Gastrocnemius medialis (tissue), 4 donors: ENCODE measurements at places on chromosomes 2 and 18. TPM values are rescaled to one million over a fixed set of nuclear protein-coding genes. Genes with fewer than 3 reads are reported as not detected.

DNA sequence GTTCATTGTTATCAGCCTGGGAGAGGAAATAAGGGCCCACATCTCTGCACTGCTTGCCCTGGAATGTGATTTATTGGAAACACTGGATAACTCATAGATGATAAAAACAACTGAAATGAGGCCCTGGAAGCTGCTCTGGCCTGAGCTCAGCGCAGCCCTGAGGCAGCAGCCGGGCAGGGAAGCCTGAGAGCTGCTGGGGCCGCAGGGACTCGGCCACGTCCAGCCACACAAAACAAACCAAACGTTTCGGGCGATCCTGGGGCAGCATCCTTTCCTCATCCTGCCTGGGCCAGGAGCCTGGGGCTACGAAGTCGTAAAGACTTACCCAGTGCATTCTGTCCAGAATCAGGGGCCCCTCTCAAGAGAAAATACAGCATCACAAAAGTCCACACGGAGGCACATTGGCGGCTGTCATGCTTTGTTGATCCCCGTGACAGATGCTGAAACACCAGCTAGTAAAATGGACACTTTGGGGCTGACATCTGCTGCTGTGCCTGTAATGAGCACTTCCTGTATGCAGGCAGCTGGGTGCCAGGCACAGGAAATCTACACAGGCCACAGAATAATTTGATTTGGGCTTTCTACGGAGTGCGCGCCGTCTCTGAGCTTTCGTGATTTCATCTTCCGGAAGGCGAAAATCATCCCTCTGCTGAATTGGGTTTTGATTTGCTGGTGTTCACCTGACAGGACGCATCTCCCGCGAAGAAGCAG lies 250.6 kb downstream of the EIPR1 start:
- H3K4me3 ChIP-seq, result no peak overlapping the region
- DNase-seq, result no peak
- H3K36me3 ChIP-seq, result no peaks in the 10 kb centered on the region
- peaks cover 15% of the 10 kb centered on the region for H3K27me3 ChIP-seq
- H3K4me1 ChIP-seq, result no peaks in the 10 kb centered on the region

DNA sequence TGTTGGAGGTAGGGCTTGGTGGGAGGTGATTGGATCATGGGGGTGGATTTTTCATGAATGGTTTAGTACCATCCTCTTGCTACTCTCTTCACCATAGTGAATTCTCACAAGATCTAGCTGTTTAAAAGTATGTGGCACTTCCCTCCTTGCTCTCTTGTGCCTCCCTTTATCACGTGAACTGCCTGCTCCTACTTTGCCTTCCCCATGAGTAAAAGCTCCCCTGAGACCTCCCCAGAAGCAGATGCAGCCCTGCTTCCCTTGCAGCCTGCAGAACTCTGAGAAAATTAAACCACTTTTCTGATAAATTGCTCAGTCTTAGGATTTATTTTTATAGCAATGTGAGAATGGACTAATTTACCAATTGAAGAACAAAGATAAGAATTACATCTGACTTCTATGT lies 223.1 kb downstream of the RNF144A start:
- H3K27me3 ChIP-seq, result no peaks in the 10 kb centered on the region
- DNase-seq, result no peak

- no peaks in the 10 kb centered on the region for H3K27me3 ChIP-seq
- no peak overlapping the region for H3K27ac ChIP-seq
- no peak overlapping the region for H3K4me3 ChIP-seq
- no peaks in the 10 kb centered on the region for H3K4me1 ChIP-seq
- no peak for DNase-seq
These were observed 278.3 kb upstream of the LRATD1 start for GRCh38 chr2:14354231-14354630.

- DNase-seq, result no peak
- H3K27ac ChIP-seq, result no peak overlapping the region
- no peaks in the 10 kb centered on the region for H3K36me3 ChIP-seq
- H3K4me1 ChIP-seq, result no peaks in the 10 kb centered on the region
- H3K4me3 ChIP-seq, result no peak overlapping the region
These were observed 79.1 kb downstream of the INHBB start for GRCh38 chr2:120425014-120425413.

DNA sequence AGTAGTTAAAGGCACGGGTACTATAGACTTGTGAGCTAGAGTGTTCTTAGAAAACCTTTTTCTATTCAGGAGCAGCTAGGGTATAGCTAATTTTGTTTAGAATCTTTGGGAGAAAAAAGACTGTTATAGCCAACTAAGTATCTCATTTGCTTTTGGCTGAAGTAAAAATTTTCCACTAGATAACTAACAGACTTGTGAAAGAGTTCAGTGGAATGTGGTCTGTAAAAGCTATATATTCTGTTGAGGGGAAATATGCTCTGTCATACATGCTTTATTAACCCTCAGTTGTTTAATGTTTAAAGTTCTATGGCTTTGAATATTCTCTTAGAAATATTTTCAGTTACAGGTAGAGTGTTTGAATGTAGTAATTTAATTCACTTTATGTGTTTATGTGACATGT lies 49.7 kb downstream of the RIF1 start:
- H3K27me3 ChIP-seq, result no peaks in the 10 kb centered on the region
- no peaks in the 10 kb centered on the region for H3K36me3 ChIP-seq
- no peak overlapping the region for H3K27ac ChIP-seq

DNA sequence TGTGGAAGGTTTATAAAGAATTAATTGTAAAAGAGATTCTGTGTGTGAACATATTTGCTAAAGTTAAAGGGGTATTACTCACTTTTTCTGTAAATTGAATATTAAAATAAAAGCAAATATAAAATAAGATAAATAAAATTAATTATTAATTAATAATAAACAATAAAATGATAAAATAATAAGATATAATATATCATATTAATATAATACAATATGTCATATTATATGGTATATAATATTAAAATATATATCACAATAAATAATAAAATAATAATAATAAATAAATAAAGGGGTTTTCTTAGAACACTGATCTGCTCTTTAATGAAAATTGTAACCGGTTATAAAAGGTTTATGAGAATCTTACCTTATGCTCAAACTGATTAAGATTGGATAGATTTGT lies 29.8 kb downstream of the TMEM200C start:
- no peaks in the 10 kb centered on the region for H3K4me1 ChIP-seq
- no peak for DNase-seq
- H3K36me3 ChIP-seq, result no peaks in the 10 kb centered on the region
- no peaks in the 10 kb centered on the region for H3K27me3 ChIP-seq

GRCh38 chr2:130363479-130363878 lies 7.6 kb downstream of the PTPN18 start:
- no peak overlapping the region for H3K4me3 ChIP-seq
- H3K36me3 ChIP-seq, result no peaks in the 10 kb centered on the region
- no peak overlapping the region for H3K27ac ChIP-seq
- no peaks in the 10 kb centered on the region for H3K27me3 ChIP-seq

Gene DNAJC5G
- total RNA-seq, result not detected

Gene EPAS1
- 95.1 TPM for total RNA-seq

Gene C18orf54
- 0.87 TPM for total RNA-seq

Gene SNORC
- total RNA-seq, result 1.7 TPM
